ENCODE measurements at places on chromosomes 12 and 14.
A peak's percentile ranks its signal among the peaks of the same experiment; 100 is the strongest.

DNA sequence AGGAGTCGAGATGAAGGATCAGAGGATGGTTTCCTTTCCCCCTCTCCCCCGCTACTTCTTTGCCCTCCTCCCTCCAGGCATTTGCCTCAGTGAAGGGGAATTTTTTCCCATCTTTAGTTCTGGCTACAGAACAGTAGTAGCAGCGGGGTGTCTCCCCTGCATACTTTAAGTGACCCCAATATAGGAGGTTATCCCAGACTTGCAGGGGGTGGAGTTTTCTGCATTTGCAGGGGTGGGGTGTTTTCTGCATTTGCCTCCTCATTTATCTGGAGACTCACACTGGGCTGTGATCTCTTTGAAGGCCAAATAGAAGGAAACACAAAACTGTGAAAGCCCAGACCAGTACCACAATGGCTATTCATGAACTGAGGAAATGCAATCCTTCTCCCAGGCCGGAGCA lies 19.8 kb downstream of the PTPRB start:
- no peak for DNase-seq

- no peak for DNase-seq
Measured at GRCh38 chr12:25071366-25071765, 122.5 kb upstream of the BCAT1 start.

- peak; percentile 70 for DNase-seq
Measured at GRCh38 chr12:122669397-122670070, 33.6 kb downstream of the HCAR2 start.

GRCh38 chr12:120231316-120232011 lies 30.6 kb upstream of the RPLP0 start:
- peak; percentile 81 for DNase-seq

DNA sequence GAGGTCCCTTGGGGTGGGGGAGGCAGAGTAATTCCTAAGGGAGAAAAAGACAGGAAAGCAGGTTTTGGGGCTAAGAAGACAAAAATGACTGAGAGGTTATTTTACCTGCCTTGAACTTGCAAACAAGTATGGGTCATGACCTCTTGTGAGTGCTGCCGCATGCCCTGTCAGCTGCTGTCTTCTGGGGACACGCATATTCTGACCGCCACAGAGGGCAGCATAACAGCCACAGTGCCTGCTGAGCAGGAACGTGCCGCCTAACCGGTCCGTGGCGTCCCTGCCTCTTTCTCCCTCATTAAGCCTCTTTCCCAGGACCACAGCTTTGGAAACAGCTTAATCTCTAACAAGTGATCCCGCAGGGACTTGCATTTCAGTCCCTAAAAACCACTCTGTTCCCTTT lies 51.3 kb upstream of the KCNA1 start:
- DNase-seq: no peak

GRCh38 chr14:101859538-101859902 lies 98.0 kb downstream of the PPP2R5C start:
- no peak for DNase-seq

- DNase-seq: no peak
Measured at GRCh38 chr14:103097994-103098957, 3.8 kb downstream of the EXOC3L4 start.
